Heart right ventricle (tissue), 16 donors: ENCODE measurements at places on chromosomes 1 and 21. TPM values are rescaled to one million over a fixed set of nuclear protein-coding genes. Genes with fewer than 3 reads are reported as not detected.

GRCh38 chr1:245485996-245486395 is 331.2 kb downstream of the KIF26B start:
- DNase-seq, result no peak
- H3K4me1 ChIP-seq, result no peaks in the 10 kb centered on the region
- no peaks in the 10 kb centered on the region for H3K36me3 ChIP-seq

COL11A1 gene
- polyA plus RNA-seq, result not detected

- H3K36me3 ChIP-seq, result no peaks in the 10 kb centered on the region
- H3K27me3 ChIP-seq, result no peaks in the 10 kb centered on the region
- H3K4me3 ChIP-seq, result no peak overlapping the region
- peak overlapping the region; percentile 18 for H3K27ac ChIP-seq
- no peaks in the 10 kb centered on the region for H3K4me1 ChIP-seq
These were observed 69.6 kb downstream of the DYRK1A start for GRCh38 chr21:37436174-37436573.

- no peaks in the 10 kb centered on the region for H3K4me1 ChIP-seq
- no peaks in the 10 kb centered on the region for H3K36me3 ChIP-seq
- DNase-seq, result no peak
- H3K27ac ChIP-seq, result no peak overlapping the region
- H3K27me3 ChIP-seq, result no peaks in the 10 kb centered on the region
These were observed 175.0 kb upstream of the COL11A1 start for GRCh38 chr1:103283371-103283770.

- no peaks in the 10 kb centered on the region for H3K27me3 ChIP-seq
- no peak overlapping the region for H3K27ac ChIP-seq
- H3K4me3 ChIP-seq, result no peak overlapping the region
- no peaks in the 10 kb centered on the region for H3K36me3 ChIP-seq
- no peaks in the 10 kb centered on the region for H3K4me1 ChIP-seq
These were observed 72.1 kb downstream of the TNFSF18 start for GRCh38 chr1:172978595-172978994.

- DNase-seq, result no peak
- H3K4me1 ChIP-seq, result peaks cover 77% of the 10 kb centered on the region
- no peaks in the 10 kb centered on the region for H3K36me3 ChIP-seq
- no peak overlapping the region for H3K27ac ChIP-seq
- no peaks in the 10 kb centered on the region for H3K27me3 ChIP-seq
- H3K4me3 ChIP-seq, result no peak overlapping the region
These were observed 29.1 kb downstream of the THRAP3 start for GRCh38 chr1:36253161-36253862.

- no peak overlapping the region for H3K4me3 ChIP-seq
- DNase-seq, result no peak
- H3K27me3 ChIP-seq, result no peaks in the 10 kb centered on the region
- H3K27ac ChIP-seq, result no peak overlapping the region
- peaks cover 3% of the 10 kb centered on the region for H3K36me3 ChIP-seq
- H3K4me1 ChIP-seq, result peaks cover 95% of the 10 kb centered on the region
These were observed 7.7 kb downstream of the ITPKB start for GRCh38 chr1:226731257-226731893.

EDARADD gene
- 0.44 TPM for polyA plus RNA-seq

ECM1 gene
- polyA plus RNA-seq, result 28.2 TPM

ANXA9 gene
- 0.06 TPM for polyA plus RNA-seq

CRP gene
- 0.26 TPM for polyA plus RNA-seq

DNA sequence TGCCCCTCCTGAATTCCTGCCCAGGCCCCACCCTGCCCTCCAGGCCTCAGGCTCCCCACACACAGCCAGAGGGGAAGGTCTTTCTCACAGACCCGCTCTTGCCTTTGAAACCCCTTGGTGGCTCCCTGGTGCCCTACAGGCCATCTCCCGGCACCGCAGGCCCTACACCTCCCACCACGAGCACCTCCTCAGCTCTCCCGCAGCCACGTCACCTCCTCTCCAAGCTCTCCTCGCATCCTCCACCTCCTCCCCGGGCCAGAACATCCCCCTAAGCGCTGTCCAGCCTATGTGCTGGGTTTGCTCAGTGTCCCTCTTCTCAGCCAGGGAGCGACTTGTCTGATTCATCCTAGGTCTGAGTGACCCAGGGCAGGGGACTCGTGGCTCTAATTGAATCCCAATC is 66.4 kb downstream of the DMRTB1 start:
- H3K27ac ChIP-seq, result no peak overlapping the region
- peaks cover 25% of the 10 kb centered on the region for H3K4me1 ChIP-seq
- no peak overlapping the region for H3K4me3 ChIP-seq
- no peaks in the 10 kb centered on the region for H3K27me3 ChIP-seq
- H3K36me3 ChIP-seq, result no peaks in the 10 kb centered on the region

GRCh38 chr1:153396461-153396860 is 5.6 kb upstream of the S100A8 start:
- H3K27me3 ChIP-seq, result peaks cover 7% of the 10 kb centered on the region
- H3K4me1 ChIP-seq, result no peaks in the 10 kb centered on the region
- no peaks in the 10 kb centered on the region for H3K36me3 ChIP-seq
- no peak for DNase-seq
- no peak overlapping the region for H3K4me3 ChIP-seq

KRTAP11-1 gene
- not detected for polyA plus RNA-seq

DNA sequence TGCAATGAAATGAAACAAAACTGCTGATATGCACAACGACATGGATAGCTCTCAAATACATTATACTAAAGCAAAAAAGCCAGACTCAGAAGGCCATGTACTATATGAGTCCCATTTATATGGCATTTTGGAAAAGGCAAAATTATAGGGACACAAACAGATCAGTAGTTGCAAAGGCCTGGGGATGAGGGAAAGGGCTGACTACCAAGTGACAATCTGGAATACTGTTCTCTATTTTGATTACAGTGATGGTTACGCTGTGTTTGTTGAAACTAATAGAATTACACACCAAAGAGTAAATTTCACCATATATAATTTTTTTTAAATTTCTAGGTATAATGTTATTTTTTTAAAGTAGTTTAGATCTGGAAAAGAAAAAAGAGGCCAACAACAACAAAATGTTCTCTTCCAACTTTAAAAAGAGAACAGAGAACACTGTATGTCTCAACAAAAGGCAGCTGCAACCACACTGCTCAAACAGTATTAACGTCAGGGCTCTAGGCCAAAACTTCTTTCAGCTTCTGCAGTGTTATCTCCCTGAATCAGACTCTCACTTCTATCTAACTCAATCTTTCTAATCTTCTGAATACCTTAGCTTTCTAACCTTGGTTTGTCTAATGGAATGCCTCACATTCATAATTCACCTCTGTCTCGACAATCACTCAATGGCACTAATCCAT is 75.8 kb downstream of the FOXJ3 start:
- DNase-seq, result no peak
- no peaks in the 10 kb centered on the region for H3K27me3 ChIP-seq
- H3K27ac ChIP-seq, result no peak overlapping the region

- peaks cover 3% of the 10 kb centered on the region for H3K36me3 ChIP-seq
- no peaks in the 10 kb centered on the region for H3K27me3 ChIP-seq
- H3K4me3 ChIP-seq, result no peak overlapping the region
These were observed 62.3 kb downstream of the PRKACB start for GRCh38 chr1:84206375-84206774.

GRCh38 chr1:241596633-241597032 is 43.5 kb downstream of the CHML start:
- no peaks in the 10 kb centered on the region for H3K27me3 ChIP-seq
- no peaks in the 10 kb centered on the region for H3K36me3 ChIP-seq
- H3K27ac ChIP-seq, result no peak overlapping the region
- DNase-seq, result no peak
- H3K4me1 ChIP-seq, result no peaks in the 10 kb centered on the region

DNA sequence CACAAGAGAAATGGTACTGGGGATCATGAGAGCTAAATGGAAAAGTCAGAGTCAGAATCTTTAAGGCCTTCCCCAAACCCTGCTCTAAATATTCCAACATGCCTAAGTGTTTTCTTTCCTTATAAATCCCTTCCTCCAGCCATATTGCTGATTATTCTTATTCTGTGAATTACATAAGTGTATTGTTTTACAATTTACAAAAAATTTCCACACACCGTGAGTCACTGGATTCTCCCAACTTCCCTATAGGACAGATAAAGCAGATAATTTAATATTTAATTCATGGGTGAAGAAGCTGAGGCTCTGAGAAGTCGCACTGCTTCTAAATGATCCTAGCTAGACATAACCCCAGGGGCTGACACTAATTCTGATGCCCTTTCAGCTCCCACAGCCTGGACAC is 243.3 kb upstream of the JUN start:
- no peaks in the 10 kb centered on the region for H3K4me1 ChIP-seq
- no peaks in the 10 kb centered on the region for H3K27me3 ChIP-seq
- H3K4me3 ChIP-seq, result no peak overlapping the region
- H3K36me3 ChIP-seq, result no peaks in the 10 kb centered on the region
